ENCODE measurements at places on chromosomes 13 and 19. TPM values are rescaled to one million over a fixed set of nuclear protein-coding genes. Genes with fewer than 3 reads are reported as not detected.

ZNF471 gene
- total RNA-seq, result 18.4 TPM

PRSS57 gene
- not detected for total RNA-seq

KRTDAP gene
- total RNA-seq, result not detected

TRPM4 gene
- 4.7 TPM for total RNA-seq

SLC17A7 gene
- total RNA-seq, result 34.6 TPM

MEIOSIN gene
- not detected for total RNA-seq

MAG gene
- total RNA-seq, result 0.47 TPM

NRTN gene
- total RNA-seq, result not detected

DNA sequence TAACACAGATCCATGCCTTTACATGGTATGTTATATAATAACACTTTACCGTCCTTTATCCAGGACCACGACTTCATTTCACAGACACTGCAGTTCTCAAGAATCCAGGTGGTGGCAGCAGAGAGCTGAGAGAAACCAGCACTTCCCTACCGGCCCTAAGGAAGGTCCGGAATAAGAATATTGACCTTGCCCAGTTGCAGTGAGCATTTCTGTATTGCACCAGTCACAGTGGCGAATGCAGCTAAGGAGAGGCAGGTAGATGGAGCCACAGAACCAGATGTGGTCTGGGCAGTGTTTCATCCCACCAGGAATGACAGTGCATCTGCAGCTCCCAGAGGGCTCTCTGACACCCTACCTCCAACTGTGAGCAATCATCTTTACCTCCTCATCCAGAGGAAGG is 44.6 kb downstream of the ZNF787 start:
- no peak for DNase-seq

DNA sequence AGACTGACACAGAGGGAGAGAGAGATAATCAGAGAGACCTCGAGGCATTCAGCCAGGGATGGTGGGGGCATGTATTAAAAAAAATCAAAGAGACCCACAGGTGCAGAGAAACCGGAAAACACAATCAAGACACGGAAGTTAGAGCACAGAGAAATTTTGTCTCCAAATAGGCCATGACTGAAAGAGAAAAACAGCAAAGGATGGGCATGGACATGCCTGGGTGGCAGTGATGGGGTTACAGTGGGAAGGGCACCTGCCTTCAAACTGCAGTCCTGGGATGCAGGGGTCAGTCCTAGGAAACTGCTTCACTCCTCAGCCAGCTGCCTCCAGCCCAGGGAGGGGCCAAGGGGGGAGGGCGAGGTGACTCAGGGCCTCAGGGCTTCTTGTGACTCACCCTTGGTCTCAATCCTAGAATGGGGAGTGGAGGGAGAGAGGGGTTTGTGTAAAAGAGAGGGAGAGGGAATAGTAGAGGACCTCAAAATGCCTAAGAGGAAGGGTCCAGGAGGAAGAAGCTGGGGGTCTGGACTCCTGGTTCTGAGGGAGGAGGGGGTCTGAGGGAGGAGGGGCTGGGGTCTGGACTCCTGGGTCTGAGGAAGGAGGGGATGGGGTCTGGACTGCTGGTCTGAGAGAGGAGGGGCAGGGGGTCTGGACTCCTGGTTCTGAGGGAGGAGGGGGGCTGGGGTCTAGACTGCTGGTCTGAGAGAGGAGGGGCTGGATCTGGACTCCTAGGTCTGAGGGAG is 3.6 kb upstream of the KCNN4 start:
- no peak for DNase-seq

DNA sequence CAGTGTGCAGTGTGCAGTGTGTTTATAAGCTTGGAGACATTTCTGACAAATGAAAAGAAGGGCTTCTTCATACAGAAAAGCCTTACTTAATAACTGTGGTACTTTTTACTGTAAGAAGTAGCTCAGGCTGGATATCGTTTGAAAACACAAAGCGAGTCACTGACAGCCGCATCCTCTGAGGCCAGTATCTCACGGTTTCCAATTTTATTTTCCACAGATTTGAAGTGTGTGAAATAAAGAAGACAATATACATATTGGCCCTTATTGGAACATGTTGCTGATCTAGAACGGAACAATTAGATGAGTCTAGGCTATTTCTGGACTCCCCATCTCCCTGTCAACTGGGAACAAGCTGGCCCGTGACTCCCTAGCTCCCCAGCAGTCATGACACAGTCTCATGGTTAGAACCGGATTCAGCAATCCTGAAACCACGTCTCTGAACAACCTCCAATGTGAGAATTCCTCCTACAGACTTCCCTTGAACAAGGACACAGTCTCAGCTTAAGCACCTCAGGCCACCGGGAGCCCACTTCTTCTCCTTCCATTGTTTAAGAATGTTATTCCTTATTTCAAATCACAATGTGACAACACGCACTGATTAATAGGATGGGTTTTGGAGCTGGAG is 484.5 kb downstream of the COG6 start:
- no peak for DNase-seq

DNA sequence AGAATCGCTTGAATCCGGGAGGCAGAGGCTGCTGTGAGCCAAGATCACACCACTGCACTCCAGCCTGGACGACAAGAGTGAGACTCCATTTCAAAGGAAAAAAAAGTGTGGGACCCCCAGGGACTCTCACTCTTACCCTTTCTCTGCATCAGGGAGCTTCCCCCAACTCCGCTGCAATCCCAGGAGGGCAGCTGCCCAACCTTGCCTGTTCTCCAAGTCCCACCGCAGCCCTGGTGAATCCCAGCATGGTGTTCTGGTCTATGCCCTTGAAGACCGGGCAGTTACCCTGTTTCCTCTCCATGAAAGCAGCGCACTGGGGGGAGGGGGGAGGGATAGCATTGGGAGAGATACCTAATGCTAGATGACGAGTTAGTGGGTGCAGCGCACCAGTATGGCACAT is 35.7 kb upstream of the DPRX start:
- DNase-seq, result no peak

DNA sequence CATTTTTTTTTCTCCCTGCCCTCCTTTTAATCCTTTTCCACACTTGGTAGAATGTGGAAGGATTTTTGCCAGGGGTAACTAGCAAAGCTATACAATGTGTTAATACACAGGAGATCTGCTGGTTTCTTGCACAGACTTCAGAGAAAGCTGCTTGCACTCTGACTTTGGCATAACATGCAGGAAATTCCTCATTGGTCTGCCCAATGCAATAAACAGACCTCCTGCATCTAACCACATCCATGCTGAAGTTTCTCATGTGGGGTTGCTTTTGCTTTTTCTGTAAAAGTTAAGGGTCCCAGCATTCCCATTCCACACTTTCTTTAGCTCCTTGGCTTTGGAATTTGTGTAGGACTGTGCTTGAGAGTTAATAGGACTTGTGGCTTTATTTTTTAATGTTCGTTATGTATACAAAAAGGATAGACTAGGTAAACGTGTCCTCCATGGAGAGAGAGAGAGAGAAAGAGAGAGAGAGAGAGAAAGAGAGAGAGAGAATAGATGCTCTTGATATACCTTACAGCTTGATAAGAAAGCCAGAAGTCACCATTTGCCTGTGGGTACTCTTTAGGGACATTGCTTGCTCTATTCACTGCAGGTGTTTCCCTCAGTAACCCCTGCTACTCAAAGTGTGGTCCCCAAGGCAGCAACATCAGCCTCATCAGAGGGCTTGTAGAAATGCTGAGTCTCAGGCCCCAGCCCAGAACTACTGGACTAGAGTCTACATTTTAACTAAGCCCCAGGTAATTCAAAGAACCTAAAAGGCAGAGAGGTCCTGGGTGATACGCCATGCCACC is 170.5 kb downstream of the SHISA2 start:
- no peak for DNase-seq

- DNase-seq, result no peak
Measured at GRCh38 chr13:50198508-50198907, 183.3 kb downstream of the KCNRG start.

DNA sequence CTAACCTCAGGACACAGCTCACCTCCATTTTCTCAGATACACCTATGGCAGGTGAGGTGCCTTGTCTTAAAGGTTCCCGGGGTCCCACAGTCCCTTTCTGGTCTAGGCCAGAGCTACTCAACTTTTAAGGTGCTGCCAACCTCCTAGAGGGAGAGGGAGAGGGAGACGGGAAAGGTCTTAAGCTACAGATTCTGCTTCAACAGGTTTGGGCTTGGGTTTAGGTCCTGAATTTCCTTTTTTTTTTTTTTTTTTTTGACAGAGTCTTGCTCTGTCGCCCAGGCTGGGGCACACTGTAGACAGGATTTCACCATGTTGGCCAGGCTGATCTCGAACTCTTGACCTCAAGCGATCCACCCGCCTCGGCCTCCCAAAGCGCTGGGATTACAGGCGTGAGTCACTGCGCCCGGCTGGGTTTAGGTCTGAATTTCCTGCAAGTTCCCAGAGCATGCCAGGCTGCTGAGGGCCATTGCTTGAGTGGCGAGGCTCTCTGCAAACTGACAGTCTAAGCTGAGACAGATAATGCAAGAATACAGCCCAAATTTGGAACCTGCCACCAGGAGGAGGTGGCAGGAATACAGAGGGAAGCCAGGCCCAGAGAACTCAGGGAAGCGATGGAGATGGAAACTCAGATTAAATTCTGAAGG is 7.8 kb upstream of the SYCN start:
- no peak for DNase-seq

- DNase-seq, result no peak
Measured at GRCh38 chr13:26539738-26540292, 17.7 kb upstream of the WASF3 start.

- no peak for DNase-seq
Measured at GRCh38 chr13:25169951-25170553, 2.0 kb downstream of the AMER2 start.

- DNase-seq, result no peak
Measured at GRCh38 chr19:6801485-6802086, 29.1 kb downstream of the VAV1 start.

GRCh38 chr13:20867408-20867807 is 35.1 kb downstream of the XPO4 start:
- DNase-seq, result no peak

DNA sequence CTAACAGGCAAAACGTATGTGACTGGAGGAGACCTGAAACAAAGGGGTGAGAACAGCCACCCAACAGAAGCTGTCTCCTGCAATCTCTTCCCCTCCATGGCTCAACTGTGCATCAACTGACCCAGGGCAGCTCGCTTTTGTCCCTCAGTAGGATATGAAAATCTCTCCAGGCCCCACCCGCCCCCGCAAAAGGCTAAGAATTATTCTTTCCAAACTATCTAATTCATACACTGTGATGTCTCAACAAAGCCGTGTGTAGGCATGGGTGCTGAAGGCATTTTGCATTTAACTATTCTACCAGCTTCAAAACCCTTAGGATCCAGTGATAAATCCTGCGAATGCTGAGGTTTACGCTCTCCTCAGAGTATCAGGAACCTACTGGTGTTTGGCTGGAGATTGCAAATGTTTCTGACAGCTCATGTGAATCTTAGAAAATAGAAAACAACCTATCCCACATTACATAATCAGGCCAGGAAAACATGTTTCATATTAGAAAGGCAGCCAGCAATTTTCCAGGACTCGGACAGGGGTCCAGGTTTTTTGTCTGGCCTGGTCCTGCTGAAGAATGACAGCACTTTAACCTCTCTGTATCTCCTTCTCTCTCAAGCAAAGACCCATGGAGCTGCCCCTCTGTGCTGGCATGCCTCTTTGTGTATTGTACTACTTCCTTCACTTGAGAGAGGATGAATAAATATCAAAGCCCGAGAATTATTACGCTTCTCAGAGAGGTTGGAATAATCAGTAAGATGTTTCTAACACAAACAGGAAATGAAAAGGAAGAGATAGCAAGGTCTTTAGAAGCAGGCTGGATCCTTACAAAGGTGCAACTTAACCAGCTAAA is 17.3 kb downstream of the DHRS12 start:
- DNase-seq, result no peak

DNA sequence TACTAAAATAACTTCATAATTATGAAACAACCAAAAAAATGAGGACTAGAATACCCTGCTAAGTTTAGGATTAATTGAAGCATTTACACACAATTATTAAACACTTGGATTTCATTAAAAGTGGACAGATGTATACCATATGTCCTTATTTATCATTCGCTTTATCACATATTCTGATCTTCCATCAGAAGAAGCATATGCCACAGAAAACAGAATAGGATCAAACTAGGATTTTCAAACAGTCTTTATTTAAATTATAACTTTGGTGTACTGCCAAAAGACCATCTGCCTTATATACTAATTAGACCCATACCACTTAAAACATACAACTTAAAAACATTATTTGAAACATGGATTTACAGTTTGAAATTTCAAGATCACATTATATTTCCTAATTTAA is 727.1 kb upstream of the KLHL1 start:
- no peak for DNase-seq

- DNase-seq, result no peak
Measured at GRCh38 chr19:48859711-48860572, 8.5 kb downstream of the PLEKHA4 start.

DNA sequence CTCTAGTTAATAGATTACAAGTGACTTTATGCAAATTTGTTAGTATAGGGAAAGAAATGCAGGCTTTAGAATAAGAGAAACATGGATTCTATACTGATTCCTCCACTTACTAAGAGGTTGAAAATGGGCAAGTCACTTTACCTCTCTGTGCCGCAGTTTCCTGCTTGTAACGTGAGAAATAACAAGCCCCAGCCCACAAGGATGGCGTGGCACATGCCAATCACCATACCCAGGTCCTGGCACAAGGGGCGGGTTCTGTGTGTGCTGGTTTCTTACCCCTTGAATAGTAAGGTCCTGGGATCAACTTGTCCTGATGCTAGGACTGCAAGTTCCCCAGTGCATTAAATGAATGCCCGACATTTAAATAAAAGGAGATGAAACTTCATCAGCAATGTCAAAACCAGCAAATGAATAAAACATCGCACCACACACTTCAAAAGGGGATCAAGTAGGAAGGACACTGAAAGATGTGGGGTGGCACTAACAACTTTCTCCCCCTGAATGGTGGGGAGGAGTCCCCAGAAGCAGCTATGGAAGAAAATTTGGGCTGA is 7.9 kb upstream of the SIGLEC9 start:
- DNase-seq, result no peak

GRCh38 chr13:27269114-27269665 is 1.4 kb upstream of the RASL11A start:
- no peak for DNase-seq

DNA sequence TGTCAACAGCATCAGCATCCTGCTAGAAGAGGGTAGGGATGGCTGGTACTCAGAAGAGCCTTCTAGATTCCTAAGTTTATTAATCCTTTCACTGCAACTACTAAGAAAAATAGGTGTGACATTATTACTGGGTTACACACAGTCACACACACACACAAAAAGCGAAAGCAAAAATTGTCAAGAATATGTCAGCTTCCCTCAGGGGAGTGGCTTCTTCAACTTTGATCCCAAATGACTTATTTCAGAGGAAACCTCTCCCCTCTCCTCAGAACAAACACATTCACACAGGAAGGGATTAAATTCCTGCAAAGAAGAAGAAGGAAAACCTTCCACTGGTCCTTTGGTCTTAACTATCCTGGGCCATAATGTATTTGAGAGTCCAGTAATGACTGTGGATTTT is 20.1 kb upstream of the IGFL1 start:
- no peak for DNase-seq

GRCh38 chr19:51327066-51328001 is 14.6 kb downstream of the VSIG10L start:
- no peak for DNase-seq

DNA sequence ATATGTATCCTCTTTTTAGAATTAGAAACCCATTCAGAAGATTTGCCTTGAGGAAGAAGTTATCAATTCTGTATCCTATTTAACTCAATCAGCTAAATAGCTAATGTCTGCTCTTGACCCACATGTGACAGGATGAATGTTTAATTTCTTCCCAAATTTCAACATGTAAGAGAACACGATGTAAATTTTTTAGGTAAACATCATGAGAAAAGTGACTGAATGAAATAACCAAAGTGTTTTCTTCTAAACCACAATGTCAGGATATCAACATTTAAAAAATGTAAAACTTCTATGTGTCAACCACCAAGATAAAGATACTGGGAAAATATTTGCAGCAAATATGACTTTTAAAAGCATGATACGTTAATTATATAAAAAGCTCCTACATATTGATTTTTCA is 302.4 kb downstream of the DCT start:
- no peak for DNase-seq
